ENCODE measurements at places on chromosomes 3 and 15.
A peak's percentile ranks its signal among the peaks of the same experiment; 100 is the strongest.

DNA sequence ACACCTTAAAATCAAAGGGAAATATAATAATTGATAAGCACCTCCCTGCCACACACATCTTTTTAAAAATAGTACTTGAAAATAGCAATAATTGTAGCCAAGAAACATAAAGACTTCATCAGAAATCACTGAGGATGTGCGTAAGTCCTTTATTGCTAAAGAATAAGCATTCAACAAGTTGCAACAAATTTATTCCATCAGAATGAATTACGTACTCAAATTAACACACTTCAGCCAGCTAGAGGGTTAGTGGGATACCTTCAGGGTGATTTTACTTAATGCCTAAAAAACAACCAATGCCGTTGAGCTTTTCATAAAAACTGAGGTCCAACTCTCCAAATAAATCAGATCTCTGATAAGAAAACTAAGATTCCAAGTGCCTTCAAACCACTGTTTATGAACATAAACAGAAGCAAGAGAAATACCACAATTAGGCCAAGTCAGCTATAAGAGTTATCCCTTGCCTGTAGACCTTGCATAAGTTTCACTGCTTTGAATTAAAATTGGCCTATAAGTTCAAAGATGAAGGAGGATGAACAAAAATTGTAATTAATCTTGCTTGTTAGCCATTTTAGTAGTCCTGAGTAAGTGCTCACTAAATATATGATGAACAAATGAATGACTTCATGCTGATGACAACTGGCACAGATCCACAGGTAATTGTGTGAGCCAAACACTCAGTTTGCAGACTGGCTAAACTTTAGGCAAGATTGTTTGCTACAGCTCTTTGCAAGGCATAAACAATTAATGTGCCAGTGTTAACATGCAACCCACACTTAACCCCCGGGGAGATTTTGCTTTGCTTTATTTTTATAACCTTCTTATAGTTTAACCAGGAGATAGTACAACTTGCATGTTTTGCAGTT is 375.1 kb upstream of the THBS1 start:
- DNase-seq = no peak

- DNase-seq = no peak
Observed at GRCh38 chr3:59302442-59302841, 252.6 kb upstream of the CFAP20DC start.

DNA sequence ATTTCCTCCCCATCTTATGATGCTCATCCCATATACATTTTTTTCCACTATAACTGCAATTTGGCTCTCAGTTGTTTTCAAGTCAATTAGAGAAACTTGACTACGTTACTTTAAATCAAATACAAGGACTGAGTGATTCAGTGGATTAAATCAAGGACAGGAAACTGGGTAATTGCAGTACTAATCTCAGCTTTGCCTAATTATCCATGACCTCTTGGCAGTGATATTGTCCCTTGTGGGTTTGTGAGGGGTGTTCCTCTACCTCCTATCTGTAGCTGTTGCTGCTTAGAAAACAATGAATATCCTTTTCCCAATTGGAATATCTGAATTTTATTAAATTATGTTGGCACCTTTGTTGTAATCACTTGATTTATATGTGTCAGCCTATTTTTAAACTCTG is 79.4 kb downstream of the ZPLD1 start:
- no peak for DNase-seq

- no peak for DNase-seq
Observed at GRCh38 chr3:98529856-98530459, 1.8 kb upstream of the GPR15 start.

GRCh38 chr3:31379598-31379997 is 153.1 kb upstream of the STT3B start:
- no peak for DNase-seq

GRCh38 chr15:71761649-71762048 is 48.7 kb upstream of the NR2E3 start:
- DNase-seq = no peak

DNA sequence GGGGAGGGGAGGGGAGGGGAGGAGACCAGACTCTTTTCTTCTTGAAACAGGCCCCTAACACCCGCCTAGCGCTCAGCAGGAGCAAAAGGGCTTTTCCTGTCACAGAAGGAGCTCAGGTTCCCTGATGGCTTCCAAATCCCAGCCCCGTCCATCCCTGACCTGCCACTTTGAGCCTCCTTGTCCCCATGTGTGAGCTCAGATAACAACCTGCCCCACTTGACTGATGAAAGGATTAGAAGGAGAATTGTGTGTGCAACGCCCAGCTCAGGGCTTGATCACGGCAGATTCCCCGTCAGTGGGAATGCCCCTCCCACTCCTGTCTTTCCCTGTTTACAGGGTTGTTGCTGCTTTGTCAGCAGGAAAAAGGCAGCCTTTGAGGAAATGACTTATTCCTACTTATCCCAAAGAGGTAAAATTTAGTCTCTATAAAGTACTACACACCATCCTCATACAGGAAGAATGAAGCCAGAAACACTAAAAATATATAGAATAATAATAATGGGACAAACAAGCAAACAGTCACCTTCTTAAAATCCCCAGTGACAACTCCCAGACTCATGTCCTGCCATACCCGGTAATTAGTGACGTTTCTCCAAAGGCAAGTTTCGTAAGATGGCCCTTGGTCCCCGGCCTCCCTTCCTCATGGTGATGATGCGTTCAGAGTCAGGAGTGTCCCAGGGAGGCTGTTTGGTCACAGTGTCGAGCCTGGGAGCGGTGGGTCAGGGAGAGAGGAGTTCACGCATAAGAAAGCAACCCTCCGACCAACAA is 6.1 kb upstream of the LRRC15 start:
- no peak for DNase-seq

- no peak for DNase-seq
Observed at GRCh38 chr15:68413363-68414205, 18.4 kb downstream of the ITGA11 start.

GRCh38 chr3:133362539-133362938 is 37.3 kb upstream of the BFSP2 start:
- DNase-seq = no peak

DNA sequence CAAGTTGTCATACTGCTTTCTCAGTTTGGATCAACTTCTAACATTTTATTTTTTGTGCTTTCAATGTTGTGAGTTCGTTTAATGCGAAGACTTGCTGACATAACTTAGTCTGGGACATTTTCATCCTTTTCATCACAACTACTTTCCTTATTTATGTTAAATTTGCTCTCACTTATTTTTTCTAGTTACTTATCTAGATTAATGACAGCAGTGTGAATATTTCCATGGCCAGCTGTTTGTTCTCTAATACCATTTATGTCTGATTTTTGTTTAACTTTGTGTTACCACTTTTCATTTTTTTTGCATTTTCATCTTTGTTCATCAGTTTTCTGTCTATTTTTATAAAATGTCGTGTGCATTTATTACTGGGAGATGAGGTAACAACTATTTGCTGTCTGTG is 6.2 kb downstream of the SLC25A26 start:
- DNase-seq = no peak

DNA sequence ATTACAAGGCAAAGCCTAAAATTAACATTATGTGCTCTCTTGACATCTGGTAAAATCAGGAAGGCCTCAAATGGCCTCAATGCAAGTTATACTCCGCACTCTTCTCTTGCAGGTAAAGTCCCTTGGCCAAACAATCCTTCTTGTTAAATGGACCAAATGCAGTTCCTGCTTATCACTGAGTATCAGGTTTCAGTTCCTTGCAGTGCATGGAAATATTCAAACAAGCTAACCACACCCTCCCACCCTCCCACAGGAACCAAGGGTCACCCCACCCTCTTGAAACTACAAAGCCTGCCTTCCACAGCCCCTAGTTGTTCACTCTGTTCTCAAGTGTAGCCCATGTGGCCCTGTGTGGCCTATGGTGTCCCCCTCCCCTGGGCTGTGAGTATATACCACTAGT is 171.9 kb upstream of the CADPS start:
- no peak for DNase-seq

GRCh38 chr3:78338405-78338804 is 1298.5 kb downstream of the ROBO2 start:
- no peak for DNase-seq

GRCh38 chr3:128845778-128846485 is 33.5 kb upstream of the ACAD9 start:
- DNase-seq = peak; percentile 85

DNA sequence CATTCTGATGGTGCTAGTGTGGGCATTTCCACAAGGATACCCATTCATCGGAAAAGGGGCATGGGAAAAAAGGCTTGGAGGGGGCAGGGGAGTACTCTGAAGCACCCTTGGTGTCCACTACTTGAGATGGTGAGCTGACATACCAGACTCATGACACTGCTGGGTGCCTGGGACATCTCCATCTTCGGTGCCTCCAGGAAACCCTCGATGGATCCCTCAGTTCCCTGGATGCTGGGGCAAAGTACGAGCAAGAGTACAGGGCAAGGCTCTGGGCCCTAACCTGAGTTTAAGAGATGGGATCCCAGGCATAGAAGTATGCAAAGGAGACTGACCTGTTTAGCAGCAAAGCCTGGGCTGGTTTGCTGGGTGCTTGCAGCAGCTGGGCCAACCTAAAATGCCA is 5.2 kb upstream of the IP6K1 start:
- DNase-seq = no peak

- no peak for DNase-seq
Observed at GRCh38 chr3:77171026-77171425, 131.1 kb downstream of the ROBO2 start.

DNA sequence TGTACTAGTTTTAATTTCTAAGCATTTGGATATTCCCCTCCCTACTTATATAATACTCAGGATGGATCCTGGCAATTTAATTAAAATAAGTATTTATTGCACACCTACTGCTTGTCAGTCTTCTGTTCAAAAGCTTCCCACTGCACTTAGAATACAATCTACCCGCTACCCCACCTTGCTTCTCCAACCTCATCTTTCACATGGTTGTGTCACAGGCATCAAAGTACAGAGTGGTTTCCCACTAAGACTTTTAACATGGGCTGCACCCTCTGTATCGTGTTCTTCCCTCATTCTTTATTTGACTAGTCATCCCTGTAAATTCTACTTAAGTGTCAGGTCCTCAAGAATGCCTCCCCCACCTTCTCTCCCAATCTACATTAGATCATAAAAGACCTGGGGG is 35.0 kb downstream of the RIOX2 start:
- no peak for DNase-seq

DNA sequence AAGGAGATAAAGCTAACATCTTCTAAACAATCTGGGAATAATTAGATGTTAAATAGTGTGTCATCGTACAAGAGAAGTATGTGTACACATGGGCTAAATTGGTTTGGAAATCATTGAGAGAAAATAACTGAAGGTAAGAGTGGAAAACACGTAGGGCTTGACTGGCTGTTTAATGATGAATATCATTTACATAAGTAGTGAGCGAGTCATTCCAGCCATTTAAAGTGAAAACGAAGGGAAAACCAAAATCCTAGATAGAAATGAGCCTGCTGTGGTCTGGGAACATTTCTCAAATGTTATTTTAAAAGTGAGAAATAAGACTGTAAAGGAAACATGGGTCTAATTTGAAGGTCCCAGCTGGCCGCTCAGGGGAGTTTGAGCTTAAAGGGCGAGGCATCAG is 41.9 kb upstream of the KCNMB2 start:
- DNase-seq = no peak

- DNase-seq = no peak
Observed at GRCh38 chr3:102796804-102797203, 362.0 kb downstream of the ZPLD1 start.

DNA sequence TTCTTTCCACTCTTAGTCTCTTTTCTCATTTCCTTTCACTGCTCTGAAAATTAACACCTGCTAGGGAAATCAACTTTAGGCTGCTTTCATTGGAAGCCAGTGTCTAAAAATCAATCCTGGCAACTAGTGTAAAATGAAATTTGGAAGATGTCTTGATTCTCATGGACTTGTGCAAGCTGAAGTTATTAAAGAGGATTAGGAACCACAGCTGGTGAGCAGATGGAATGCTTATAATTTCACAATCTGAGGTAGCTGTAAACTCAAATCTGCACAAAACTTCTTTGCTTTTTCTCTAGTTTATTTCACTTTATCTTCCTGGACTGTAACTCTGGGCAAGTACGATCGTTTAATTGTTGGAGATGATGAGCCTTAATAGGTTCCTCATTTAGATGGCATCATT is 175.6 kb downstream of the GHSR start:
- no peak for DNase-seq

- DNase-seq = no peak
Observed at GRCh38 chr3:194201953-194202666, 66.2 kb downstream of the HES1 start.

DNA sequence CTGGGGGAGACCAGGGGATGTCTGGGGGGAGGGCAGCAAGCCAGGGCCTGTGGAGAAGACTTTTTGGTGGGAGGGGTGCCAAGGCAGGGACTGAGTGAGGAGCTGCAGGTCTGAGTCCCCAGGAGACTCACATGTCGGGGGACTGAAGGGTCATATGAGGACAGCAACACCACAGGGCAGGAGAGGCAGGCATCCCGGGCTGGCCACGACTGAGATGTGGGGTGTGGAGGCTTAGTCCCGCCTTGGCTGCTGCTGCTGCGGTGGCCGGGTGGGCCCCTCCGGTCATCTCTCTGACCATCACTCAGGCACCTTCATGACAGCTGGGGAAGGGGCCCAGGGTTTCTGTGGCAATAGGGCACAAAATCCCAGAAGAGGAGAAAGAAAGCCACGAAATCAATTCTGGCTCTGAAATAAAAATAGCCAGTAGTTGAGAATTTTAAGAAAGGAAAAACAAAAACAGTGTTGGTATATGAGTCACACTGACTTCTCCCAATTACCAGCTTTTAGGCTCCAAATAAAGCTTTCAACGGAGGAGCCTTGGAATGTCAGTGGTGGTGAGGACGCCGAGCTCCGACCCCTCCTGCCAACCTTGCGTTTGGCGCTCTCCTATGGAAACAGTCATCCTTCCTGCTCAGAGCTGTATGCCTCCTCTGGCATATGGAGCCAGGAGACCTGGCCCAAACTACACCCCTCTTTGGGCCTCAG is 52.9 kb upstream of the ITGA11 start:
- DNase-seq = no peak

DNA sequence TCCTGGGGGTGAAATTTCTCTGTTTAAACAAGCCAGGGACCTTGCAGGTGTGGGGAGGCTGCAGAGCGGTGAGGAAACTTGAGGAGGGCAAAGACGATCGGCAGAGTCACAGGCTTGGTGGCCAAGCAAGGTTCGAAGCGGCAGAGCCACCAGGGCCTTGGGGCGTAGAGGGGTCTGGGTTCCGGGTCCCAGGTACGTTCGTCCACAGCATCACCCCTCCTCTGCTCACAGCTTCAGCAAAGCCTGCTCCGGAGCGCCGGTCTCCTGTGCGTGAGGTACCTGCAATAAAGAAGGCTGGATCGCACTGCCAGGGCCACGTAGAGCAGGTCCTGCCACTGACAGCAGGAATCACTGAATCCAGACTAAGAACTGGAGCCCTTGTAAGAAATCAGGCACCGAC is 66.8 kb upstream of the PCSK6 start:
- DNase-seq = no peak

GRCh38 chr15:72781631-72782030 is 1.9 kb downstream of the ADPGK start:
- DNase-seq = no peak

Data from stimulated activated CD4-positive, alpha-beta T cell treated with anti-CD3 and anti-CD28 coated beads, Interleukin-2, amount 100 ng/mL, for 48 hours (primary cell).